ENCODE measurements at places on chromosomes 2 and 18.

GRCh38 chr2:181367411-181367810, 89.8 kb upstream of the ITGA4 start:
- DNase-seq: no peak

- DNase-seq: no peak
These were observed 53.8 kb downstream of the GULP1 start for GRCh38 chr2:188345426-188345825.

- DNase-seq: no peak
These were observed 159.0 kb downstream of the NUP35 start for GRCh38 chr2:183283209-183283608.

DNA sequence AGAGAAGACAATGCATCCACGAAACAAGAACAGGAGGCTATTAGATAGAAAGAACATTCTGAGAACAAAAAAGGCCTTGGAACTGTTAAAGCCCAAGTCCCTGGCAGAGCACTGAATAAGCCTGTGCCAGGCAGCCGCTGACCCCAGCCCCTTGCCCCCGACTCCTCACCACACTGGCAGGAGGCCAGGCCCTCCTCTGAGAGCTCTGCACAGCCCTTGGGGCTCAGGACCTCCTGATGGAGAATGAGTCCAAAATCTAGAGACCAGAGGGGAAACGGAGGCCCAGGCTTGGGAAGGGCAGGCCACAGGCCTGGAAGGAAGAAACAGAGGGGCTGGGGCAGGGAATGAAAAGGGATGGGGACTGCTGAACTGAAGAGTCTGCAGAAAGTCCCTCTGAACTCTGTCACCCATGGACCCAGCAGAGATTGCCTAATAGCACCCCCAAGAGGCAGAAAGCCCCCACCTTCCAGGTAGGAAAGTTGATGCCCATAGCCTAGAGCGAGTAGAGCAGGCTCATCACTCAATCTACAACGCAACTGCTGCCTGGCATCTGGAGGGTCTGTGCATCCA, 18.3 kb upstream of the TNS1 start:
- no peak for DNase-seq

GRCh38 chr2:204860274-204860673, 315.0 kb downstream of the PARD3B start:
- no peak for DNase-seq
